ENCODE measurements at places on chromosomes 7 and 10.
A peak's percentile ranks its signal among the peaks of the same experiment; 100 is the strongest.

DNA sequence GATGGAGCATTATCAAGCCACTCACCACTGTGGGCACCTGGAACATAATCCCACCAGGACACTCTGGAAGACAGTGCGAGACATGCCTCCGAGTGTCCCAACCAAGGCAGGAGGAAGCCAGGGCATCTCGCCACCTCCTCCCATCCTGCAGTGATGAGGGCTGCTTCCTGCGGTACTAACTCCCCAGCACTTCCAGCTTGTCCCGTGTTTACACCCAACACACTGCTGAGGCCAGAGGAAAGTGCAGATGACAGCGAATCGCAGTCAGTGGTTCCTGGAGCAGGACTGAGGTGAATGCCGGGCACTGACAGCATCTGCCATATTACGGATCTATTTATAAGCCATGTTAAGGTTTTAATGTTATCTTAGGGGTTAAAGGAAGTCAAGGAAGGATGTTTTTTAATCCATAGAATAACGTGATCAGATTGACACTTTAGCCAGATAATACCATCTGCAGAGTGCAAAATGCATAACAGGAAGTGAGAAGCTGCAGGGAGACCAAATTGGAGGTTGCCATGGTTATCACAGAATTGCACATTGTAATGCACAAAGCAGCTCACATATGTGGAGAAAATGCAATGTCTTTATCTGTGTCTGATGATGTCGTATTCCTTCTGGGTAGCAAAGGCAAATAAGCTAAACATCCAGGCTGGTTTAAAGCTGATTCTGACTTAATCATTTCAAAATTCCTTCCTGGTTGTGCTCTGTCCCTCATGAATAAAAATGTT, 314.1 kb upstream of the C7orf33 start:
- DNase-seq, result no peak

DNA sequence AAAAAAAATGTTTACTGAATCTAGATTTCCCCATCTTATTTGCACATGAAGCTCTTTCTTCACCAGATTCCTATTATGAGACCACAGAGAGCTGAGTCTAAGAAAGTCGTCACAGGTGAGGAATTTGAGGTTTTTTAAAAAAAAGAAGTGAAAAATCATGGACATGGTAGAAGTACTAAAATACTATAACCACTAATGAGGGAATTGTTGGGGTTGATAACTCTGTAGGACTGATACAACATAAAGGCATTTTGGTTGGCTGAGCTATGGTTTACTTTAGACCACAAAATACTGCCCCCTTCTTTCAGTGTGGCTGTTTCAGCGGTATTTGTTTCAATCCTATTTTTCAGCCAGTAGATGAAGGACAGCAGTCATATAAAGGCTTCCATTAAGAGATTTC, 1111.3 kb downstream of the TYW1 start:
- DNase-seq, result no peak

DNA sequence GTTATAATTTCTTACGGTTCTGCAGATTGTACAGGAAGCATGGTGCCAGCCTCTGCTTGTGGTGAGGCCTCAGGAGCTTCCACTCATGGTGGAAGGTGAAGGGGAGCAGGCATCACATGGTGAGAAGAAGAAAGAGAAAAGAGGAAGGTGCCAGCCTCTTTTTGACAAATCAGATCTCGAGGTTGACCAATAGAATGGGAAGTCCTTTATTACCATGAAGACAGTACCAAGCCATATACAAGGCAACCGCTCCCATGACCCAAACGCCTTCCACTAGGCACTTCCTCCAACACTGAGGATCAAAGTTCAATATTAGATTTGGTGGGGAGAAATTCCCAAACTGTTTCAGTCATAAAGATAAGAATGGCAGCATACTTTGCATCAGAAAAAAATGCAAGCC, 502.8 kb downstream of the GLRX3 start:
- DNase-seq, result no peak

DNA sequence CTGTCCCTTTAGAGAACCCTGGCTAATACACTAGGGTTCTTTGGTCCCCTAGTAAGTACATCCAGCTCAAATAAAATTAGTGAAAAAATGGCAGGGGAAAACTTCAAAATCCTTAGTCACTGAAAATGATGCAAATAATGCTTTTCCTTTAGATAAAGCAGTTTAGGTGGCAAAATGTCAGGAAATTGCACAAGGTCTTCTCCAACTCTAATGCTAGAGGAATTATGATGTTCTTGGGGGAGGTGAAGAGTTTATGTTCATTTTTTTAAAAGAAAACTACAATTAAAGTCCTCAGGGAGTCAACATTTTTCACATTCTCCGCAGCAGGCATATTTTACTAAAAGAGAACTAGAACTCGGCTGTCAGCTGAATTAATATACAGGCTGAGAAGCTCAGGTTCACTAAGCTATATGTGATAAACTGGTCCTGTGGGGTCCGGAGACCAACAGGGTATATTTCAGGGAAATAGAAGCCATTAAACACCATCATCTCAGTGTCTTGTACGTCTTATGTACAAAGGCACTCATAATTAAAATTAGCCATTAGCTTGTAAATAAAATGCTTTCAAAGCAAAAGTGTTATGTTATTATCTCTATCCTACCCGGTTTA, 1164.7 kb upstream of the AUTS2 start:
- DNase-seq, result no peak

DNA sequence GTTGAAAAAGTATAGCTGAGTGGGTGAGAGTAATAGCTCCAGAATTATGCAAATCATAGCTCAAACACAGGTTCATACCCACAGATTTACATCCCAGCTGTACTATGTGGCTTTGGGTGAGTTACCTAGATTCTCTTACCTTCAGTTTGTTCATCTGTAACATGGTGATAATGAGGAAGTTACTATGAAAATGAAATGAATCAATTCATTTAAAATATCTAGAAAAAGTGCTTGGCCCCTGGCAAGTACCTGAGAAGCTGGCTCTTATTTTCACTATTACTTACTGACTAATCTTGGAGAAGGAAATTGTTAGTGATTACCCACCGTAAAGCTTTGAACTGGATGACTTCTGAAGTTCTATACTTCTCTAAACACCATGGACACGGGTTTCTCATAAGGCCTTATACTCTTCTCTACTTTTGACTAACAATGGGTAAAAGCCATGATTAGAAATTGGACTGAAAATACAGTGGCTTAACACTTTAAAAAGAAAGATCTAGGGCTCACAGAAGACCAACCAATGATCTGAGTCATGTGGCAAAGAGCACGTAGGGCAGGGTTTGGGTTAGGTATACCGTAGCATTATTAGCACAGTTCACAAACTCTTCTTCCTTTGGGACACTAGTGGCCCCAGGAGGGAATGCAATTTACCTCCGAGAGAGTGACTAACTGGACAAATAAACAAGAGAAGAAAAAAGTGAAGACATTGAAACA, 149.2 kb downstream of the PLPP4 start:
- DNase-seq, result no peak

DNA sequence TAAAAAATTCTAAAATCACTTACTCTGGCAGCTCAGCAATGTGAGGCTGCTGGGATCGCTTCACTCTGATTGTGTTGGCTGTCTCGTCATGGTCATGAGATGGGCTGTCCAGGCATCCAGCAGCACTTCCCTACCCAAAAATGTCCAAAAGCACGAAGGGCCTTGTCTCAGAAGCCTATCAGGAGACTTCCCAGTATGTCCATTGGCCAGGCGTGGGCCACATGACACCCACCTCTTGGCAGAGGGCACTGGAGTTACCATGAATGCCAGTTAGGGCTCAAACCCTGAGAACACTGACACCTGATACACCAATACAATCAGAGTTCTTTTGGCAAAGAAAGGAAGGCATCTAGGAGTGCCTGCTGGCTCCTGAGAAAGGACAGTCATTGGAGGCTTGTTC, 27.0 kb upstream of the GLI3 start:
- DNase-seq, result no peak

- DNase-seq, result no peak
Observed at GRCh38 chr7:37429435-37429791, 19.3 kb downstream of the ELMO1 start.

GRCh38 chr7:22724861-22725260, 2.1 kb upstream of the IL6 start:
- no peak for DNase-seq

- no peak for DNase-seq
Observed at GRCh38 chr7:110480964-110481363, 610.0 kb upstream of the LRRN3 start.

- DNase-seq, result peak; percentile 97
Observed at GRCh38 chr7:71733107-71733870, 601.3 kb downstream of the GALNT17 start.

- DNase-seq, result no peak
Observed at GRCh38 chr7:39880556-39880955, 69.5 kb upstream of the CDK13 start.

DNA sequence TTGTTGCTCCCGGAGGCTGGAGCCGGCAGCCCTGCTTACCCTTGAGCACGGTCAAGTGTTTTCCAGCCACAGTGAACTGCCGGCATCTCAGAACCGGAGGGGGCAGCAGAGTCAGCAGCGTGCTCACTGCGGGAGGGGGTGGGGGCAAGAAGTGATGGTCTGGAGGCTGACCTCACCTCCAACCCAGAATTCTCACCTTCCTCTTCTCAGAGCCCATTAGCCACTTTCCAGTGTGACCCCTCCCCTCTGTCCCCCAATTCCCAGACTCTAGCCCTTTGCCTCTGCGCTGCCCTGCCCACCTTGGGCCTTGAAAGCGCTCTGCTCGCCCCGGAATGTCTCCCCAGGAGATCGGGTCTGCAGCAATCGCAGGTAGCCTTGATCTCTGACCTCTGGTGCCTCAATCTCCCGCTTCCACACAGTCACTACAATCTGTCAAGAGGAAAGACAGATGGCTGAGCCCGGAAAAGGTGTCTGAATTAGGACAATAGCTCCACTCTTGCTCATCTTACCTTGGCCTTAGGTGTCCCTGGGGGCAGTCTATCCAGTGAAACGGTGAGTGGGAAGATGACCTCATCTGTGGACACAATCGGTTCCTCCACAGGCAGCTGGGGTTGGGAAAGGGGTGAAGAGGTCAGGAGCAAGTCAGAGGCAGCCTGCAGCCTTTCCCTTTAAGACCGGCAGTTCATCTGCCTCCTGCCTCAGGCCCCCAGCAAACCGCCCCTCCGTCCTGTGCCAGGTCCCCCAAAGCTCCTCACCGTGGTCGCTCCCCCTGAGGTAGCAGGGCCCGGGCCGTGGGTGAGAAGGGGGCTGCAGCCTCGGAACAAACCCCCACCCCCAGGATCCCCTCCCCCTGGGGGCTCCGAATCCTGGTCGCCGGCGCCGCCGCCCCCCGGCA, 942 bp downstream of the TRAPPC14 start:
- DNase-seq, result no peak

GRCh38 chr7:91286432-91286831, 22.2 kb downstream of the FZD1 start:
- no peak for DNase-seq

GRCh38 chr10:128362514-128362913, 236.3 kb upstream of the MKI67 start:
- no peak for DNase-seq

GRCh38 chr7:7969306-7970236, 975 bp downstream of the GLCCI1 start:
- DNase-seq, result peak; percentile 66

- no peak for DNase-seq
Observed at GRCh38 chr7:31478018-31478417, 35.9 kb upstream of the ITPRID1 start.

DNA sequence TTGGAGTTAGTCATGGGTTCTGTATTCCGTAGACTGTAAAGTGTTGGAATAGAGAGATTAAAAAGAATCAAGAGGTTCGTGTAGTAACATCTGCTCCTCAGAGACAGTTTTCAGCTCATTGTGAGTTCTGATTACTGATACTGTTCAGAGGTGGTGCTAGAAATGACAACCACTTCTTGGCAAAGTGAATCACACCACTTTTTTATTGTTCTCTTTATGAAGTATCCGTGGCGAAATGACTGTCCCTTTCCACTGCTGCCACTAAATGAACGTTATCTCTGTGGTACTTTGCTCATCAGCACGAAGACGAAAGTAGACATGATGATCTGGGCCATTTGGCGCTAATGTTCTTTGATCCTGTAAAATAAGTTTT, 860 bp downstream of the RPP30 start:
- no peak for DNase-seq

DNA sequence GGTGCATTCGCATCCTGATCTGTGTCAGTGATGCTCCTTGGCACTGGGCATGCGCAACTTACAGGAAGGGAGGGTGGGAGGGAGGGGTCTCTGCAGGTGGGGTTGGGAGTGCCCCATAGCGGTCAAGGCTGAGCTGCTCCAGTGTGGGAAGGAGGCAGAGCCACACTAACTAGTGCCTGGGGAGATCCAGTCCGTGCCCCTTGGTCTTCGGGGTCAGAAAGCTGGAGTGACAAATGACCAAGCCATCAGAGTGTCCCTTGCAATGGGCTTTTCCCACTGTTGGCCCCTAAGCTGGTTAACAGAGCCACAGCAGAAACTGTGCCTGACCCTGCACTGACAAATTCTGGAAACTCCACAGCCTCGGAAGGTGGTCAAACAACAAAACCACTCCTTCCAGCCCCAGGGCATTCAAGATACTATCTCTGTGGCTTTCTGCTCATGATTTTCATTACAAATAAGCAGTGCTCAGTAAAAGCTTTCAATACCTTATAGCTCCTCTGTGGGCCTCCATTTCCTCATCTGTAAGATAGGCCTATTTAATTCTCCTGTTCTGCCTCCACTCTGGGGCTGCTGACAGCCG, 138.1 kb upstream of the UNC5B start:
- DNase-seq, result peak; percentile 45

DNA sequence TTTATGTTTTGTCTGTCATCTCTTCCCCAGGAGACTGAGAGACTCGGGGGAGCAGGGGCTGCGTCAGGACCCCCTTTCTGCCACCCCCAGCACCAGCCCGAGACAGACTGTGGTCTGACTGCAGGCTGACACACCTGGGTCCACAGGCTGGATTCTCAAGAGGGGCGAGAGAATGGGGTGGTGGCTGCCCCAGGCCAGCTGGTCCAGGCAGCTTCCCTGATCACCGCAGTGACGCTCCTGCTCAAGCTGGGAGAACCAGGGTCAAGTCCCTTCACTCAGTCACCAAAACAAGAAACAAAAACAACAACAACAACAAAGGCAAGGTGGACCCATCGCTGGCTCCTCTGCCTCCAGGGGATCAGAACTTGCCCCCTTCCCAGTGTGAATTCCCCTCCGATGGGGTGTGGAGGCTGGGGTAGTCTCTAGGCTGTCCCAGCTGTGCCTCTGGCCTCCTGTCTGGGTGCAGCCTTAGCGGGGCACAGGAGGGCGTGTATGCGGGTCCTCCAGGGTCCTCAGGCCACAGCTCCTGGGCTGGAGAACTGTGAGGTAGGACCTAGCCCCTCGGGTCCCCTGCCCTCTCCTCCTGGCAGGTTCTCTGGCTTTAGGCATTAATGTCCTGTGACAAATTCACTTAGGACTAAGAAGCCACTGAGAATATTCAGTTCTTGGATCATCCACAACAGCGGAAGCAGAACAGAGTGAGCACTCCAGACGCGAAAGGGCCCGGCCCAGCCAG, 40.6 kb downstream of the PRKAG2 start:
- DNase-seq, result no peak

- DNase-seq, result no peak
Observed at GRCh38 chr7:27312820-27313219, 70.2 kb downstream of the EVX1 start.

GRCh38 chr7:110534241-110534931, 556.5 kb upstream of the LRRN3 start:
- DNase-seq, result no peak
